ENCODE measurements at places on chromosomes 7 and 10. TPM values are rescaled to one million over a fixed set of nuclear protein-coding genes. Genes with fewer than 3 reads are reported as not detected.

CDK6 gene
- total RNA-seq = 84.1 TPM

- no peak overlapping the region for H3K4me3 ChIP-seq
- H3K36me3 ChIP-seq = no peaks in the 10 kb centered on the region
- no peaks in the 10 kb centered on the region for H3K4me1 ChIP-seq
- DNase-seq = no peak
- H3K27me3 ChIP-seq = peaks cover 2% of the 10 kb centered on the region
- no peak overlapping the region for H3K27ac ChIP-seq
Observed at GRCh38 chr10:91564026-91564425, 68.8 kb downstream of the PPP1R3C start.

RPEL1 gene
- not detected for total RNA-seq

ZNF488 gene
- not detected for total RNA-seq

- H3K4me3 ChIP-seq = no peak overlapping the region
- H3K4me1 ChIP-seq = peaks cover 9% of the 10 kb centered on the region
- peaks cover 2% of the 10 kb centered on the region for H3K27me3 ChIP-seq
- H3K36me3 ChIP-seq = no peaks in the 10 kb centered on the region
- H3K27ac ChIP-seq = no peak overlapping the region
- no peak for DNase-seq
Observed at GRCh38 chr7:26265065-26265464, 26.6 kb upstream of the SNX10 start.

UTF1 gene
- not detected for total RNA-seq

CFAP43 gene
- total RNA-seq = not detected

CPA2 gene
- total RNA-seq = not detected

GRCh38 chr7:44772867-44773266, 23.6 kb upstream of the PPIA start:
- H3K4me3 ChIP-seq = no peak overlapping the region
- H3K27ac ChIP-seq = no peak overlapping the region
- DNase-seq = no peak
- H3K4me1 ChIP-seq = peaks cover 35% of the 10 kb centered on the region
